ENCODE measurements at places on chromosomes 11 and 22. TPM values are rescaled to one million over a fixed set of nuclear protein-coding genes. Genes with fewer than 3 reads are reported as not detected.

DNA sequence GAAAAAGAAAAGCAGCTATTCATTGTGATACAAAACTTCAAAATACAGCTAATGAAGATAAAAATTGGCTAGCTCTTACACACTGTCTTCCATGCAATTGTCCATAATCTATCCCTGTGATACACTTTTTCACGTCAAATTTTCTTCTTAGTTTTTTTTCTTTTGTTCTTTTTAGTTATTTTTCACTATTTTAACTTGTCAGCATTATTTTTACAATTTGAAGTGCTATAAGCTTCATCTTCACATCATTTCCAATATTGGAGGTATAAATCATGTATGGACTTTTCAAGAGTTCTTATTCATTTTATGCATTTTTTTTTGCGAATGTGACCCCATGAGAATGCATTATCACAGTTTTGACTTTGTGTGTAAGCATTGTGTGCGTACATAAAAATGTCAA is 4.1 kb downstream of the OR5B17 start:
- no peak overlapping the region for H3K27ac ChIP-seq
- no peaks in the 10 kb centered on the region for H3K36me3 ChIP-seq
- no peaks in the 10 kb centered on the region for H3K4me1 ChIP-seq

DNA sequence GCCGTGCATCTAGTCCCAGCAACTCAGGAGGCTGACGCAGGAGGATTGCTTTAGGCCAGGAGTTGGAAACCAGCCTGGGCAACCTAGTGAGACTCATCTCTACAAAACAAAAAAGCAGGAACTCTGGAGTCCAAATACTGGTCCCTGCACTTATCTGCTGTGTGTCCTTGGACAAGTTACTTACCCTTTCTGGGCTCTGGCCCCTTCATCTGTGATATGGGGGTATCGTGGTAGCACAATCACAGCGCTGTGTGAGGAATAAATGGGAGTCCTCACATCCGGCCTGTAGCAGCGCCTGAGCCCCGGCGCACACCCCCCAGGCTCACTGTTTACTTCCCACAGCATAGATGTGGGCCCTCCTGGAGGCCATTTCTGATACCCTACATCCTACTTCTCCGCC is 44.2 kb upstream of the MYH9 start:
- H3K36me3 ChIP-seq = no peaks in the 10 kb centered on the region
- no peak for DNase-seq
- H3K27ac ChIP-seq = no peak overlapping the region
- H3K27me3 ChIP-seq = no peaks in the 10 kb centered on the region
- no peak overlapping the region for H3K4me3 ChIP-seq

- H3K4me1 ChIP-seq = no peaks in the 10 kb centered on the region
- H3K27me3 ChIP-seq = no peaks in the 10 kb centered on the region
- no peak for DNase-seq
- no peak overlapping the region for H3K4me3 ChIP-seq
- no peak overlapping the region for H3K27ac ChIP-seq
Observed at GRCh38 chr22:49079743-49080500, 747.8 kb downstream of the BRD1 start.

DNA sequence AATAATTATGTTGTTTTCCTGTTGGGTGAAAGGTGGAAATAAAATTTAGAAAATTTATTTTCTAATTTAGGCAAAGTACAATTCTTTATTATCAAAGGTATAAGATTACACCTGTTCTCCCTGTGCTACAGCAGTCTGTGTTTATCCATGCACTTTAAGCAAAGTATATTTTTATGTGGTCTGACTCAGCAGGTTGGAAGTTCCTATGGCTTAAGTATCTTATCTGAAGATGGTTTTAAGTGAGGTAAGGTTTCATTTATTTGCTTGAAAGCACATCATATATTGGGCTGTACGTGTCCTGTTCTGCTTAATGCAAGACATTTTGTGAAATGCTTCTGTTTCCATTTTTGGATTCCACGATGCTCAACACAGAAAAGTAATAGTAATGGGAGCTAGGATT is 14.6 kb downstream of the PPME1 start:
- no peak overlapping the region for H3K27ac ChIP-seq
- H3K36me3 ChIP-seq = peaks cover 8% of the 10 kb centered on the region
- H3K4me1 ChIP-seq = no peaks in the 10 kb centered on the region
- no peaks in the 10 kb centered on the region for H3K27me3 ChIP-seq
- DNase-seq = no peak

- no peak for DNase-seq
- no peaks in the 10 kb centered on the region for H3K36me3 ChIP-seq
- H3K27ac ChIP-seq = no peak overlapping the region
- H3K4me3 ChIP-seq = no peak overlapping the region
- peaks cover 7% of the 10 kb centered on the region for H3K27me3 ChIP-seq
- H3K4me1 ChIP-seq = no peaks in the 10 kb centered on the region
Observed at GRCh38 chr11:61918251-61918937, 1.0 kb upstream of the RAB3IL1 start.

- peaks cover 9% of the 10 kb centered on the region for H3K4me1 ChIP-seq
- H3K36me3 ChIP-seq = peaks cover 4% of the 10 kb centered on the region
- H3K27ac ChIP-seq = no peak overlapping the region
Observed at GRCh38 chr22:43011079-43011478, 3.9 kb downstream of the PACSIN2 start.

GRCh38 chr22:45608763-45609180 is 62.9 kb upstream of the ATXN10 start:
- no peaks in the 10 kb centered on the region for H3K36me3 ChIP-seq
- no peak for DNase-seq
- no peak overlapping the region for H3K27ac ChIP-seq
- no peaks in the 10 kb centered on the region for H3K27me3 ChIP-seq
- H3K4me1 ChIP-seq = no peaks in the 10 kb centered on the region
- no peak overlapping the region for H3K4me3 ChIP-seq

DNA sequence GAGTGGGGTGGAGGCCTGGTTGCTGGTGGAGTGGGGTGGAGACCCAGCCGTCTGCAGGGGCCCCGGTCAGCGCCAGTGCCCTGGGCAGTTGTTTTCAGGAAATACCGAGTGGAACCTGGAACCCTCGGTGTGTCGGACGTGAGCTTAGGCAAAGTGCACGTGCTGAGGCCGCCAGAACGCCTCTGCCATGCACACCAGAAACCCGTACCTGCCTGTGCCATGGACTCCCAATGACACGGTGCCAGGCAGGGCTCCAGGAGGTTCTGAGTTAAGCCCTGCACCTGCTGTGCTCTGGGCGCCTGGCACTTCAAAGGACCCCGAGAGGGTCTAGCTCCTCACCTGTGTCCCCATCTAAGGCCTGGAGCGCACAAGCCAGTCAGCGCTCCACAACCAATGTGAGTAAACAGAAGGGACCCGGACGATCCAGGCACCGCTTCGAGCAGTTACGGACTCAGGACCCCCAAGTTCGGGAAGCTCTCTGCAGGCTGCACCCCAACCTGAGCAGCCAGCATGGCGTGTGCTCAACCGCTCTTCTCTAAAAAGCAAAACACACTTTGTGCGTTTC is 12.3 kb downstream of the TOLLIP start:
- H3K36me3 ChIP-seq = no peaks in the 10 kb centered on the region
- no peak for DNase-seq
- no peaks in the 10 kb centered on the region for H3K27me3 ChIP-seq
- no peaks in the 10 kb centered on the region for H3K4me1 ChIP-seq

DNA sequence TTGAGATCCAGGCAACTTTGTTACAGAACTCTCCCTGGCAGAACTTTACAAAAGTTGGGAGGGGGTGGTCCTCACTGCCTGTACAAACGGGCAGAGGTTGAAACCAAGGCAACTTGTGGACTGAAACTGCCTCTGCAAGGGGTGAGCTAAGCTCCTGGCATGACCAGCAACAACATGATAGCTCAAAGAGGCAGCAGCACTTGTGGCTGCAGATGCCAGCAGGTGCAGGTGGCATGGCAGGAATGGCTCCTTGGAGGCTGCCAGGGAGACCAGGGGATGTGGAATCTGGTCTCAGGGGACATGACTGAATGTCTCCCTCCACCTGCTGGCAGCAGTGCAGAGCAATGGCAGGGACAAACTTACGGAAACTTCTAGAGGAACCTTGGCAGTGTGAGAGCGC is 38.8 kb upstream of the PHF21A start:
- H3K36me3 ChIP-seq = no peaks in the 10 kb centered on the region
- H3K27ac ChIP-seq = no peak overlapping the region
- no peaks in the 10 kb centered on the region for H3K4me1 ChIP-seq
- H3K4me3 ChIP-seq = no peak overlapping the region

OR8D4 gene
- not detected for polyA plus RNA-seq

MIOX gene
- polyA plus RNA-seq = not detected

KRTAP5-8 gene
- not detected for polyA plus RNA-seq

TREH gene
- polyA plus RNA-seq = not detected
